ENCODE measurements at places on chromosomes 11 and 22.

DNA sequence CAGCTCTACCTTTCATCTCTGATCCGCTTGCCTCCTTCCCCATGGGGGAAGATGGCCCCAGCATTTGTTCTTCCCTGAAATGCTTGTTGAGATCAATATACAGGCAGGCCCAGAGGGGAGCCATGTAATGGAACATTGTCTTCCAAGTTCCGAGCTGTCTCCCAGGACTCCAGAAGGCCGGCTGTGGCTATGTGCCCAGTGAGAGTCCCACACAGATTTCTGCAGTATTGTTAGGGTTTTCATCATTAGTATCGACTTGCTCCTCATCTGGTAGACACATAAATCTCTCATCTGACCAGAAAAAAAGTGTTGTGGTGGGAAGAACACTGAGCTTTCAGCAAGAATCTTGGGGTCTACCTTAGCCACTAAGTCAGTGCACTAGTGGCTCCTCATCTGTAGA is 163.4 kb downstream of the TRIM29 start:
- DNase-seq: no peak

DNA sequence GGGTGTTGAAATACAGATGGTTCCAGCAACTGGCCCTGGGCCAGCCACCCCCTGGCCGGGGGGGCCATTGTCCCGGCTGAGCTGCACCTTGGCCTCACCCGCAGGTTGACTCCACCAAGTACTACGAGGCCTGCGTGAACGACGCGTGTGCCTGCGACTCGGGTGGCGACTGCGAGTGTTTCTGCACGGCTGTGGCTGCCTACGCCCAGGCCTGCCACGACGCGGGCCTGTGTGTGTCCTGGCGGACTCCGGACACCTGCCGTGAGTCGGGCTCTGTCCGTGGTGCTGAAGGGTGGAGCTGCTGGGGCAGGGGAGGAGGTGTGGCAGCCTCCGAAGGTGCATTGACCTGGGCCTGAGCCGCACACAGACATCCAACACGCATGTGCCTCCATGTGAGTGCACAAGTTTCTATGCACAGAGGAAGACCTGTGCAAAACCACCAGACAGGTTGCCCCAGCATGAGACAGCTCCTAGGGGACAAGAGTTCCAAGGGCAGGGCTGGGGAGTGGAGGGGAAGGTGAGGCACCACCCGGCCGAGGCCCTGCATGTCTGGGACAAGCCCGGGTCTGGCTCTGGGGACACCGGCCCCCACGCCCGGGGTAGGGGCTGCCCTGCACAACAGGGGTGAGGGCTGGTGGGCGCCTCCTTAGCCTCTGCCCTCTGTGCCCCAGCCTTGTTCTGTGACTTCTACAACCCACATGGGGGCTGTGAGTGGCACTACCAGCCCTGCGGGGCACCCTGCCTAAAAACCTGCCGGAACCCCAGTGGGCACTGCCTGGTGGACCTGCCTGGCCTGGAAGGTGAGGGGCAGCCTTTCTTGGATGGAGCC is 16.1 kb downstream of the MUC5B start:
- DNase-seq: no peak

DNA sequence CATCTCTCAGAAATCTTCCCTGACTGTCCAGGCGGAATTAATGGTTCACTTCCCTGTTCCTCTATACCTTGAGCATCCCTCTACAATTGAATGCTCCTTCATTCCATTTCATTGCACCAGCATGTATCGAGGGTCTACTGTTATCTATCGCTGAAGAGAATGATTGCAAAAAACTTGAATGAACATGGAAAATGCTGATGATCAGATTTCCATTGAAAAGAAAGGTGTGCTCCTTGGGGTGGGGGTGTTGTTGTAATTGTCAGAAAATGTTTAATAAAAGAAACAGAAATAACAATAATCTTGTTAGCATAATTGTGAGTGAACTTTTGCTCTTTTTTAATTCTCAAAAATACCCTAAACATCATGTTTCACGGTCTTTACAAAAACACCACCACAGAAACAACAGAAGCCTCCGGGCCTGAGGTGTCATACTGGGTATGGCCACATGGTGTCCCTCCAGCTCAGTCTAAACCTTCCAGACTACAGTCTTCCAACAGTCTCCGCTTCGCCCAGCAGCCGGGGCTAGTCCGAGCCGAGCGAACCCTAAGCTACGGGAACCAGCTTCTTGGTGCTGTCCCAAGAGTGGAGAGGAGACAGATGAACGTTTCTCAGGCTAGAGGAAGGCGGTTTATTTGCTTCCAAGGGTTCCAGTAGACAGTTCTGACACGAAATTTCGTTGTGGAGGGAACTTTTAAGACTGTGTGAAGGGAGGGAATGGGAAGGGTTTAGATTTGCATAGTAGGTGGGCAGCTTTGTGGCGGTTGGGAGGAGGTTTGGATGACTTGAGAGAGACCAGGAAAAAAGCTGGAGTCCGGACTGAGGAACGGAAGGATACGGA is 75.8 kb upstream of the ZBED5 start:
- peak; percentile 80 for DNase-seq

DNA sequence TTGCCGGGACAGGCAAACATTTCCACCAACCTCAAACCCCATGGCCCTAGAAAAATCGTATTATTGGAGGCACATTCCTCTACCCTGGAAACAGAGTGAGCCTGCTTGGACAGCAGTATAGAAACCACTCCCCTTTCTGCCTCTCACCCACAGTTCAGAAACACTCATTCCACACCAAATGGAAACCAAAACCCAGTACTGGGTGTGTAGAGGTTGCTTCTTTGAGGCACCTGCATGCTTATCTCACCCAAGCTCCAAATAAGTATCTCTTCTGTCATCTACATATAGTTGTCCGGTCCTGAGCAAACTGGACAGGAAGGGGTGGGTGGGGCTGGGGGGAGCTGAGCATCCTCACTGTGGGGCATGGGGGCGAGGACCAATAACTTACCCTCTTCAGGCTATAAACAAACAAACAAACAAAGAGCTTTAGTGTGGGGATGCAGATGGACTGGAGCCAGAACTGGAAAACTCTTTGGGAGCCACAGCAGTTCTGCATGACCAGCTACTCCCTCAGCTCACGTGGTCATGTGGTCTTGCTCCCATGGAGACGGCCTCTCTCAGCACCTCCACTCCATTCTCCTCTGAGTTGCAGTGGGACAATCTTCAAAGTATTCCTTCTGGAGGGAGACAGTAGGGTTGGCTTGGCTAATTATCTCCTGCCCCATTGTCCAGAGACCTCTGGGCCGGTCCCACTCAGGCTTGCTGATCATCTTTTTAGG is 1.0 kb upstream of the PLAAT2 start:
- DNase-seq: peak; percentile 16

- DNase-seq: no peak
Observed at GRCh38 chr11:82718821-82719220, 14.8 kb downstream of the FAM181B start.

GRCh38 chr11:36702330-36703054 is 104.5 kb upstream of the RAG2 start:
- DNase-seq: peak; percentile 44

- DNase-seq: no peak
Observed at GRCh38 chr11:69272831-69273485, 21.0 kb upstream of the MYEOV start.

DNA sequence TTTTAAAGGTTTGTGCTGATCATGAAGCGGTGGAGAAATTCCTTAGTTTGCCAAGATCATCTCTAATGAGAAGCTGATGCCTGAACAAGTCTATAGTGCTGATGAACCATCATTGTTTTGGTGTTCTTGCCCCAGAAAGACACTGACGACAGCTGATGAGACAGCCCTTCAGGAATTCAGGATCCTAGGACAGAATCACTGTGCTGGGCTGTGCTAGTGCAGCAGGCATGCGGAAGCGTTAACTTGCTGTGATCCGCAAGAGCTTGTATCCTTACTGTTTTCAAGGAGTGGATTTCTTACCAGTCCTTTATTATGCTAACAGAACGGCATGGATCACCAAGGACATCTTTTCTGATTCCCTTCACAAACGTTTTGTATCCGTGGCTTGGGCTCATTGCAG is 104.1 kb downstream of the TBC1D22A start:
- no peak for DNase-seq

DNA sequence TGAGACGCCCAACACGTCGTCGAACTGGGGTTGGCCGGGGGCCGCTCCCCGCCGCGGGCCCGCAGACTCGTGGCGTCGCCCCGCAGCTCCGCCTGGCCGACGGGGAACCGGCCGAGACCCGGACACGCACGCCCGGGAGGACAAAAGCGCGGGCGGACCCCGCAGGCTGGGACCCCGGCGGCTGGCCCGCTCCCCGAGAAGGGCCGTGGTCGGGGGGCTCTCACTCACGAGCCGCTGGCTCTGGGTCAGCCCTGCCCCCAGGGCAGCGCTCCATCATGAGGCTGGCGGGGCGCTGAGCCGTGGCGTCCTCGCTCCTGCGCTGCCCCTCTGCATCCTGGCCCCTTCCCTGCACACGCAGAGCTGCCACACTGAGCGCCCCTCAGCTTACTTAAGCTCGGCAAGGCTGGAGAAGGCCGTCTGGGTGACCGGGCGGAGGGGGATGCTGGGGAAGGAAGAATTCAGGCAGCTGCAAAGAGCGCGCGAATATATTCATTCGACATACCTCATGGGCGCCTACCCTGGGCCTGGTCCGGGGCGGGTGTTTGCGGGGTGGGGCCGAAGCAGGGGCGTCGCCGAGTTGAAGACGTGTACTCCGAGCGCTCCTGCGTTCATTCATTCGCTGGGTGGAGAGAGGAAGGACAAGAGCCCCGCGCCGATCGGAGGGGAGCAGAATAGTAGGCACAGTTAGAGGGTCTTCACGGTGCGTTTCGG is 579 bp upstream of the CYB5R2 start:
- DNase-seq: no peak

DNA sequence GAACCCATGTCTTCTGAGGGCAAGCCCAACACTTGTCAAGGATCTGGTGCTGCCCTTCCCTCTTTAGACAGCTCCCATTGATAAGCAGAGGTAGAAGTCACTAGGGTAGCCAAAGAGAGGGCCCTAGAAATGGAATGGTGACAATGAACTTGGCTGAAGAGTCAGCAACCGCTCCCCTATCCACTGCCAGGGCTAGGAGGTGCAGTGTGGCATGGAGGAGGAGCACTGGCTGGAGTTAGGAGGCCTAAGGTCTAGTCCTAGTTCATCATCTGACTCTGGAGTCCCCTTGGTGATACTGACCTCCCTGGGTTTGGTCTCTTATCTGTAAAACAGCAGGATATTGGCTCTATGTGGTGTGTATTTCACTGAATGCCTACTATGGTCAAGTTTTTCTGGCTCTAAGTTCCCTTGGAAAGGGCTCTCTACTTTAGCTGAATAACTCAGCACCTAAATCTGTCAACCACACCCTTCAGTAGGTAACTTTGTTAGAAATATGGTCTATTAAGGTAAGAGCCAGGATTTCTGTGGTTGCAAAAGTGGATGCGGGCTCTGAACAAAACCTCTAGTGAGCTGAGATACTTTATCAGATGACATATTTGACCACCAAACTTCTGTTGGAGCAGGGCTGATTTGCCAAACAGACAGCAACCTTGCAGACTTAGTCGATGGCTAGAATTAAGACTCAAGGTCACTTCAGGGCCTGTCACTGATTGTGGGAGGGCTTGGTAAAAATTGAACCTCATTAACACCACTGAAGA is 10.5 kb downstream of the TIMP3 start:
- no peak for DNase-seq

DNA sequence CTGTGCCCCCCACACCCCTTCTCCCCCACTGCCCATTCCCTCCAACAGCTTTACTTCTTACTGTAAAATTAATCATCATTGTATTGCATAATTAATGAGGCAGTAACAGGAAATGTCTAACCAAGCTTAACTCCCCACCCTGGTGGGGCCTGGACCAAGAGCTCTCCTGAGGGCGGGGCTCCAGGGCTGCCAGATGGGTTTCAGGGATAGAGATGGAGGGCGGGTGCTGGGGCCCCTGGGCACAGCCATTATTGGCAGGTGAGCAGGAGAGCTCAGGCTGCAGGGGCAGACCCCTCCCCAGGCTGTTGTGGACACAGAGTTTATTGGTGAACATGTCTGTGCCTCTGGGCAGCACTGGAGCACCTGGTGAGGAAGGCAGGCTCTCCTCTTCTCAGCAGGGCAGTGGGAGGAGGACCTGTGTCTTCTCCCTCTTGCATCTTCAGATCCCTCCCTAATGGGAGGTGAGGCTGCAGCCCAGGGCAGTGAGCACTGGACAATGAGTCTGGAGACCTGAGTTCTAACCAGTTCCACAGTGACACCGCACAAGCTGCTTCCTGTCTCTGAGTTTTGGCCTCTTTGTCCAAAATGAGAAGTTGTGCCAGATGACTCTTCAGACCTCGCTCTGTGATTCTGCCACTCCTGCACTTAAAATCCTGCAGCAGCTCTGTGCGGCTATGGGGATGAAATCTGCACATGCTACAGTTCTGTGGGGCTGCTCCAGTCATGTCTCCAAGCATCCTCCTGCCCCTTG is 233.3 kb downstream of the CEP164 start:
- no peak for DNase-seq

DNA sequence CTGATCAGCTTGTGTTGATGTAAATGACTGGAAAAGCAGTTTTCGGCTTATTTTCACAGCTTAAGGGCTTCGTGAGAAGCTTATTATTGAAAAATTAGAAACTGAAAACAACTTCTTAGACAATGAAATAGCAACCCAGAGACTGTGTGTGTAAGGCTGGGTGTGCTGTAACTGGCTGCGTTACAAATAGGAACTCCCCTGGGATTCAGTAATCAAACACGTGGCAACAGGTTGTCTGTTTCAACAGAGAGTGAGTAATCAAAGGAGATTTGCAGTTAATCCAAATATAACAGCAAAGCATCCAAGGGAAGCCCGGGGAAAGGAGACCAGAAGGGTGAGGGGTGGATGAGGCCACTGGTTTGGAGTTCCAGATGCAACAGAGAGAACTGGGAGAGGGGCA is 19.2 kb downstream of the NTM start:
- DNase-seq: no peak

DNA sequence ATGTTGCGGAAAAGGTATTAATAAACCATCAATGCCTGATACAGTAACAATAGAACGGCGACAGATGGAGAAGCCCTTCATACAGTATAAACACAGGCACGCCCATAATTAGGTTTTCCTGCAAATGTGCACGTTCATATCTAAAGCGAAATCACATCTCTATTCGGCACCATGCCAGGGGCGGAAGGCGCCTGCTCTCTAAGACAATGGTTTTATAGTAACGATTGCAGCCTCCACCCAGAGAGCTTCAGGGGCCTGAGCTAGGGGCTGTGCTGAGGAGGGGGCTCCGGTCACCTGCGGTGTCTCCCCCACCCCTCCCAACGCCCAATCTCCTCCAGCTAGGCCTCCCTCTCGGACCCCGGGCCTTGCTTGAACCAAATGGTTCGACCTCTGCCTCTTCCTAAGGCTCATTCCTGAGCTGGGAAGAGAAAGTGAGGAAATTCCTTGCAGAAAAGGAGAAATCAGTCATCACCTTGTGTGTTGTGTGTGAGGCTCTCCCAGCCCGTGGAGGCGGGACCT is 9.6 kb downstream of the KRTAP5-5 start:
- peak; percentile 21 for DNase-seq

DNA sequence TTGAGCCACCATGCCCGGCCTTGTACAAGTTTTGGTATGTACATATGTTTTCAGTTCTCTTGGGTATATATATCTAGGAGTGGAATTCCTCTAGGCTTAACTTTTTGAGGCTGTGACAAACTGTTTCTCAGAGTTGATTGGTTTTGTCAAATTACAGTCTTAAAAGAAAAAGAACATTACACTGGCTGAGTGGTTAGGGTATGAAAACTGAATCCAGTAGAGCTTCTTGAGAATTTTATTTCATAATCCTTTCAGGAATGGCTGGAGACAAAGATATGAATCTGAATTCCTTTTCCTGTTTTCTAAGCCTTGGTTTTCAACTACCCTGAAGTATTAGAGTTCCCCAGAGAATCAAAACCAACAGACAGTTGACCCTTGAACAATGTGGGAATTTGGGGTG is 6.5 kb downstream of the METTL15 start:
- no peak for DNase-seq
